Uterus (tissue), 4 donors: ENCODE measurements at places on chromosomes 5 and 9. TPM values are rescaled to one million over a fixed set of nuclear protein-coding genes. Genes with fewer than 3 reads are reported as not detected.

TNPO1 gene
- 209 TPM for total RNA-seq

TRIM52 gene
- 22.1 TPM for total RNA-seq

SPINK13 gene
- 0.41 TPM for total RNA-seq

IL9 gene
- not detected for total RNA-seq

CCDC152 gene
- not detected for total RNA-seq

N4BP3 gene
- 9.6 TPM for total RNA-seq

ISL1 gene
- total RNA-seq, result not detected

FAM170A gene
- not detected for total RNA-seq

MRNIP gene
- 16.8 TPM for total RNA-seq

MARVELD2 gene
- 7.4 TPM for total RNA-seq

- no peak for DNase-seq
These were observed 51.6 kb upstream of the FUBP3 start for GRCh38 chr9:130527651-130528310.

DNA sequence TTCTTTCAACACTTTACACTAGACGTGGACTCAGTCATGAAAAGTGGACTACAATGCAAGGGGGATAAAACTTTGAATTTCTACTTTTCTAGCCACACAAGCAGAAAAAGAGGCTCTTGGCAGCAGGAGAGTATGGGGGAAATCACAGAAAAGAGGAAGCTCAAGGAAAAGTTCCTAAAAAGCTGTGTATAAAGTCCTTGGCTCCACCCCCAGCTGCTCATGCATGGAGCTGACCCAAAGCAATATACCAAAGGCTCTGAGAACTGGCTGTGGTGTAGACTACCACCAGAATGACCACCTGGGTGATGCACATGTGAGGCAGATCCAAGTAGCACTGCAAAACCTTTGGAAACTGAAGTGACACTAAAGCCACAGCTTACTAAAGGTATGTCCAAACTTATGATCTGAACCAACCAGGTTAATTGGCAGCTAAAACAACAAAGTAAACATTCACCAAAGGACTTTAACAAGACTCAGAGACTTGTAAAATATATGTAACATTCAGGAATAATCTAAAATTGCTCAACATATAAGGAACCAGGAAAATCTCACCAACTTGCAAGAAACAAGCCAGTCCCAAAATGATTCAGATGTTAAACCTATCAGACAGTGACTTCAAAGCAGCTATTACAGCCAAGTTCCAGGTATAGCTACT is 55.5 kb upstream of the RASGRF2 start:
- no peak for DNase-seq

DNA sequence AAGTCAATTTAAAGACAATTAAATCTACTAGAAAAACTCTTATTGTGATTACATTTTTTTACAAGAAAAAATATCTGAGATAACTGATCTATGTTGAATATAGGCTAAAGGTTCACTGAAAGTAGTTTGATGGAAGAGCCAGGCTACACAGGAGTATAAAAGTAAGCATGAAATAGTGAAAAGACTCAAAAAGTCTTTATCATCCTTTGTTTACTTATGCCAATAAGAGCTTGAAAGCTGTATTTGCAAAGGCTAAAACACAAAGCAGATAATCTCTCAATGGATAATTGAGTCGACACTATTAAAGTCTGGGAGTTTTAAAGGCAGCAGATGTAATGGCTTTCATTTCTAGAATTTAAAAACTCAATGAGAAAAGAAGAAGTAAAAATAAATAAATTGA is 42.0 kb downstream of the SSBP2 start:
- DNase-seq, result no peak

GRCh38 chr9:84212982-84213381 is 127.6 kb downstream of the SLC28A3 start:
- no peak for DNase-seq

GRCh38 chr9:33850677-33851076 is 33.7 kb downstream of the UBE2R2 start:
- no peak for DNase-seq

- DNase-seq, result peak; percentile 16
These were observed 158.1 kb upstream of the SHB start for GRCh38 chr9:38227061-38227540.

- DNase-seq, result no peak
These were observed 156.1 kb upstream of the MRPS30 start for GRCh38 chr5:44652674-44653073.

GRCh38 chr5:119290161-119290569 is 65.7 kb upstream of the TNFAIP8 start:
- DNase-seq, result no peak

- DNase-seq, result no peak
These were observed 29.2 kb upstream of the SMC5 start for GRCh38 chr9:70229579-70229978.

DNA sequence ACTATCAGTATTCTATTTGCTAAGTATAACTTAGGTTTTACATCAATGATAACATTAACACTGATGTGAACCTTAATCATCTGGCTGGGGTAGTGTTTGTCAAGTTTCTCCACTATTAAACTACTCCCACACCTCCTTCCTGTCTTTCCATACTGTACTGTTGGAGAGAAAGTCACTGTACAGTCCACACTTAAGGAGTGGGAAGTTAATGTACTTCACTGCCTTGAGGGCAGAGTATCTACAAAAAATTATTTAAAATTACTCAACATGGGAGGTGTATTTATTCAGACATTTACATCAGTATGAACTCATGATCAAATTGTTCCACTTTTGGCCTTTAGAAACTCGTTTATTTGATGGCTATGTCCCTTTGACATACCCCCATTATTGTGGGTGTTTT is 11.9 kb downstream of the UHRF2 start:
- no peak for DNase-seq

DNA sequence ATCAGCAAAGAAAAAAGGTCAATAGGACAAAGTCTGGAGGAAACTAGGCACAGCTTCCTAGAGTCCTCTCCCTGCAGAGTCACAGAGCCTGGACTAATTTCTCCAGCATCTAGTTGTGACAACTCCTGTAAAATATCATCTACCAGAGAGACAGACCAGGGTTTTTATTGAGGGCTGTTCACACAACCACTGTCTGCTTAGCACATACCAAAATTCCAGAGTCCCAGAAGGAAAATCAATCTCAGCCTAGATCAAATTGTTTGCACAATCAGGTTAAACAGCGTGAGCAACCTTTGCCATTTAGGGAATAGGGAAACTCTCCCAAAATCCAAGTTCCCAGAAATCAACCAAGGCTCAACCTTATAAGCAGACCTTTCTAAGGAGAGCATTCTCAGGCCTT is 190.3 kb downstream of the SYK start:
- no peak for DNase-seq

- DNase-seq, result no peak
These were observed 112.9 kb downstream of the CHSY3 start for GRCh38 chr5:130017173-130017572.

GRCh38 chr5:95644351-95645042 is 2.1 kb upstream of the RFESD start:
- peak; percentile 38 for DNase-seq

DNA sequence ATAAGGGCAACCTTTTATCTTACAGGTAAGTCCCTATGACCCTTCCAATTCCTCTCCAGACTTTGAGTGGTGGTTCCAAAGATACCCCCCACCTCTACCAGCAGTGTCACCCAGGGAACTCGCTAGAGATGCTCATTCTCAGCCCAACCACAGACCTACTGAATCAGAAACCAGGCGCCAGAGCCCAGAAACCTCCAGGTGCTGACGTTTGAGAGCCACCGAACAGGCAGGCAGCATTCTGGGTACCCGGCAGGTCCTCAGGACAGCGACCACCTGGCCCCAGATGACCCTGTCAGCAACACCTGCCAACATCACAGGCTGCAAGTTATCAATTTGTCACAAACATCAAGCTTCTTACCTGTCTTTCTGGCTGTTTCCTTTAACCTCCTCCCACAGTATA is 19.5 kb downstream of the RAPGEF1 start:
- DNase-seq, result no peak

GRCh38 chr5:81825237-81825636 is 74.3 kb upstream of the SSBP2 start:
- DNase-seq, result peak; percentile 39

- DNase-seq, result no peak
These were observed 49.4 kb downstream of the FNIP1 start for GRCh38 chr5:131747180-131748105.

- DNase-seq, result peak; percentile 68
These were observed 144.6 kb downstream of the CETN3 start for GRCh38 chr5:90264689-90265544.

DNA sequence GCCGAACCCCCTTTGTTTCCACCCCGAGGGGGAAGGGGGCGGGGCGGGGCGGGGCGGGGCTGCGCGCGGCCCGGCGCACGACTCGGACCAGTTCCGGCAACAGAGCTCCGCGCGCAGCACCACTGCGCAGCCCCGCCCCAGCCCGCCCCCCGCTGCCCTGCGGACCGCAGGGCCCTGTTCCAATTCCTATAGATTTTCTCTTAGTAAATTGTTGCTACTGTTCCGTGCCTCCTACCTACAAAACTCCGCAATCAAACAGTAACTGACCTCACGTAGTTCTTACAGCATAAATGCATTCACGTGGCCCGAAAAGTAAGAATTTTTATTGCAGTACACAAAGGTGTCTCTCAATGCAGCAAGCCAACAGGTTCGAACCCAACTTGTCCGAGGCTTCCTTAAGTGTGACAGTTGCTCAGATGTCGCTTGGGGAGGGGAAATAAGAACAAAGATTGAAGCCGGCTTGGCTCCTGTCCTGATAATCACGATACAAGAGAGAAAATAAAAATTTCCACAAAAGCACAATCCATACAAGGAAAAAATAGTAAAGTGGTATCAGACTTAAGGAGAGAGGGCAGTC is 1.2 kb upstream of the RNF38 start:
- no peak for DNase-seq

- DNase-seq, result peak; percentile 8
These were observed 20.9 kb upstream of the ORM1 start for GRCh38 chr9:114301798-114302565.

GRCh38 chr5:99122976-99123375 is 194.2 kb upstream of the CHD1 start:
- DNase-seq, result no peak

DNA sequence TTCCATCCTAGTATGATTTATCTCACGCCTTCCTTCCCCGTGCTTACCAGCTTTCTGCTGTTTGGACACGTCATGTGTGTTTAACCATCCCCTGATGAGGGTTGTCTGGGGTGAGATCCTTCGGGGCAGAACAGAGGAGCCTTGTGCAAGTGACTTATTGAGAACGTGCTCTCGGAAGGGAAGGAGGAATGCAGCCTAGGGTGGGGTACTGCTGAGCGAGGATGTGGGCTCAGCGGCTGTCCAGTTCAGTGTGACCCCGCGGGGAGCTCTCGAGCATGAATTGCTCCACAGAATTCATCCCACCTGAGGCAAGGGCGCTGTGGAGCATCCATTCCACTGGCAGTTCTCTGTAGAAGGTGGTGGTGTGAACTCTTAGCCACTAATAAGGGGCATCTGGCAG is 4.0 kb downstream of the MYOZ3 start:
- no peak for DNase-seq

DNA sequence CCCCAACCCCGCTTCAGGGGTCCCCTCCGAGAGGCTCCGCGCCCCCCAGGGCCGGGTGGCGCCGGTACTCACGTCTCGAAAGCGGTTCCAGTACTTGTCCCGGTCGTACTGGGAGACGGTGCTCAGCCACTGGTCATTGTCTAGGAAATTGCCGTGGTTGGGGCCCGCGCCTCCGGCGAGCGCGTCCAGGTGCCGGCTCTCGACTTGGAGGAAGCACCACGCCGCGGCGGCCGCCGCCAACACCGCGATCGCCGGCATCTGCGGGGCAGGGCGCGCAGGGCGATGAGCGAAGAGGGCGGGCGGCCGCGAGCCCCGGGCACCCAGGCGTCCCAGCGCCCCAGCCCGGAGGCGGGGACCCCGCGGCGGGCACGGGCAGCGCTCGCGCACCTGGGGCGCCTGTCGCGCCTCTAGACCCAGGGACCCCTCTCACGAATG is 808 bp downstream of the SPOCK1 start:
- DNase-seq, result peak; percentile 24

GRCh38 chr5:54671111-54671531 is 153.6 kb downstream of the SNX18 start:
- DNase-seq, result no peak

GRCh38 chr5:125377141-125377540 is 630.7 kb upstream of the ZNF608 start:
- DNase-seq, result no peak

DNA sequence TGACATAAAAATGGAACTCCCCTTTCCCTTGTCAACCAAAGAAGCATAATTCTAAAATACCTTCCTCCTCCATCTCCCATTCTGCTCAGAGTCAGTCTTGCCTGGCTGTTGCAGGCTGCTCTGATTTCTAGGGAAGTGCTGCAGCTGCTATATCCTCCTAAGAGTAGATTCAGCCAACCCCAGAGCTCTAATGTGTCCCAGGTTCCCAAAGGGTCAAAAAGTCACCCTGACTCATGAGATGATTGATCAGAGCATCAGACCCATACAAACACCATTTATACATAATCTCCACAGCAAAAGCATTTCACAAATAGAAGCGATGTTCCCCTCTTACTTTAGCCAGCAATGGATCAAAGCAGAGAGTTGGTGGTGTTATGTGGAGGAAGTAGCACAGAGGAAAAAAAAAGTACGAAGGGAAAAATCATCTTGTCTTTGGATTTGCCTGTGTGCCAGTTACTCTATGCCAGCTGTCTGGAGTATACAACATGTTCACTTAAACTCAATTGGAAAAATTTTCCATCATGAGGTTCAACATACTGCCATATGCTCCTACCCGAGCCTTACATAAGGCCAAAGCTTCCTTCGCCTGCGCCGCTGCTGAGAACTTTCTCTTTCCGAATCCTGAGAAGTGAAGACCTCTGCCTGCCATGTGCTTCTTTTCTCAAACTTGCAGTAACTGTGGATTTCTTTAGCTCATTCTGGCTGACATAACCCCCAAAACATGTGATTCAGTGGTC is 258.0 kb downstream of the TLE4 start:
- DNase-seq, result no peak

DNA sequence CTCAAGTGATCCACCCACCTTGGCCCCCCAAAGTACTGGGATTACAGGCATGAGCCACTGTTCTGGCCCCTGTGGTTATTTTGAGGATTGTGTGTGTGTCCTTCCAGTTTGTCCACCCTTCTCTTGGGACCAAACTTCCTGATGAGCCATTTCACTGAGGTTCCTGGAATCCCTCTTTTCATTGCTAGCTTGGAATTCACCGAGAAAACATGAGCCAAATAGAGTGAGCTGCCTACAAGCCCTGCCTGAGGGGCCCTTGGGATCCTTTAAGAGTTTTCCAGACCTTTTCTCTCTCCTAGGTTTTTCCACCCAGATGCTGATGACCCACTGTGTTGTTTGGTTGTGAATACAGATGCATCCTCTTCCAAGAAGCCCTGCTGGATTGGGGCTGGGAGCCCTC is 13.2 kb upstream of the KIF12 start:
- no peak for DNase-seq

DNA sequence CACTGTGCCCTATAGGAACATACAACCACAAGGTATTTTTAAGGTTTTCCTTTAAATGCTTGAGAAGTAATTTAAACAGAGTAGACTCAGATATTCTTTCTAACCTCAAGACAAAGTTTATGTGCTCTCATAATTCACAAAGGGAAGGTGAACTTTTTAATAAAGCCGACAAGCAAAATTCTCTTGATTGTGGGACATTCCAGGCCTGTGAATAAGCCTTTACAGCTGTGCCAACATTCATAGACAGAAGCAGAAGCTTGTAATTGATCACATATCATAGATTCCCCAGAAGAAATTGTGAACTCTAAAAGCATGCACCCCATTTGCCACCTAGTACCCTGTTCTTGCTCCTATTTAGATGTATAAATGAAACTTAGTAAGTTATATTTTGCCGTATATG is 1107.8 kb upstream of the SEMA6A start:
- no peak for DNase-seq

GRCh38 chr5:14204785-14205321 is 61.7 kb downstream of the TRIO start:
- peak; percentile 61 for DNase-seq

GRCh38 chr9:105027084-105027483 is 99.1 kb upstream of the ABCA1 start:
- no peak for DNase-seq
